ENCODE measurements at places on chromosomes 1 and 21.

- no peak for DNase-seq
Observed at GRCh38 chr1:232504651-232505050, 125.3 kb downstream of the SIPA1L2 start.

DNA sequence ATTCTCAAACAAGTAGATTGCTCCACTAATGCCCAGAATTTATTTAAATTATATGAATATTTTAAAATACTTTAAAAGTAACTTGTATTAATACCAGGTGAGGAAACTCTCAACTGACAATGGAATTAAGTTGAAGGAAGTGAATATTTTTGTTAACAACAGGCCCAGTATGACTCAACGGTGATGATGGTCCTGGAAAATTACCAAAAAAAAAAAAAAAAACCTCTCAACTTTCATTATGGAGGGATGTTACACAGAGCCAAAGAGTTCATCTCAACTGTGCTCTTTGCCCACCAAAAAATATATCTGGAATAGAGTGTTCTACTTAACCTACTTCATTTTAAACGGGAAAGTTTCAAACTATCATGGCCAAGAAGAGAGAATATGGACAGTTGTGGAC, 28.3 kb downstream of the CFH start:
- DNase-seq, result no peak

DNA sequence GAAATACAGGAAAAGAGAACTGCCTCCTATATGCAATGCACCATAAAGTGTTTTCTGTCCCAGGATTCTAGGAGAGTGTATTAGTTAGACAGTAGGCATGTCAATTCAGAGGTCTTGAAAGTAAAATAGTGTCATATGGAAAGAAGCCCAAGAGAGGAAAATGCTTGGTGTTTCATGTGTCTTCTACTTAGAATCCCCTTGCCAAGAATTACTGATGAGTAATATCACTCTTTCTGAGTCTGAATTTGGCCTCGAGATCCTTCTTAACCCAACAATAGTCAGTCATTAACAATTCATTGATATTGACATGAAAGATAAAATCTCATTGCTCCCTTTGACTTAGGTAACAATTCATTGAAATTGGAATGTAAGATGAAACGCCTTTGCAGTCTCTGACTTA, 972.2 kb downstream of the TTLL7 start:
- no peak for DNase-seq

DNA sequence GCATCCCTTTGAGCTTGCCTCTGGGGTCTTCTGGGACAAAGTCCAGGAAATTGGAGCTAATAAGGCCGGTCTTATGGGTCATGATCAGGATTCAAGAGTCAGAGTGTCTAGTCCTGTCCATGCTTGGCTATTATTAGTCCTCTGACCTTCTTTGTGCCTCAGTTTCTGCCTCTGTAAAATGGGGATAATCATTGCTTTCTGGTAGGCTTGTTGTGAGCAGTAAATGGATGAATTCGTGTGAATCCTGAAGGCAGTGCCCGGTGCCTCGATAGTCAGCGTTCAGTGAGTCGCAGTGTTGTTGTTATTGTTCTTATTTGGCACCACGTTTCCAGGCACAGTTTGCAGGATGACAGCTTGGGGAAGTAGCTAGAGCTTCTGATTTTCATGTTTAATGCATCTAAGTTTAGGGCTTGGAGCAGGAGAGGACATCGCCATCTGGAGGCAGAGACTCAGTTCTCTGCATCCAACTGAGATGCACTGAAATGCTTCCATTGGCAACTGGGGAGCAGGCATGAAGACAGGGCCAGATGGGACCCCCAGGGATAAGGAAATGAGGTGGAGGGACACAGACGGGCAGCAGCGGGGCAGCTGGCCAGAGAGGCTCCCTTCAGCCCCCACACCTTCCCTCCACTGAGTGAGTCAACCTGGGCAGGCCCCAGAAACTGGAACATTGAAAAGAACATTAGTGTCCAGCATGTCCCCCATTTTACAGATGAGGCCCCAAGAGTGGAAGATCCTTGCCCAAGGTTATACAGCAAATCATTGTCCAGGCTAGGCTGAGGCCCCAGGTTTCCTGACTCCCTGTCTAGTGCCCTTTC, 160.3 kb downstream of the PTPRU start:
- no peak for DNase-seq

- DNase-seq, result no peak
Observed at GRCh38 chr1:82706741-82707140, 906.0 kb downstream of the ADGRL2 start.

GRCh38 chr21:35738347-35738961, 321.9 kb downstream of the SETD4 start:
- DNase-seq, result peak; percentile 93

DNA sequence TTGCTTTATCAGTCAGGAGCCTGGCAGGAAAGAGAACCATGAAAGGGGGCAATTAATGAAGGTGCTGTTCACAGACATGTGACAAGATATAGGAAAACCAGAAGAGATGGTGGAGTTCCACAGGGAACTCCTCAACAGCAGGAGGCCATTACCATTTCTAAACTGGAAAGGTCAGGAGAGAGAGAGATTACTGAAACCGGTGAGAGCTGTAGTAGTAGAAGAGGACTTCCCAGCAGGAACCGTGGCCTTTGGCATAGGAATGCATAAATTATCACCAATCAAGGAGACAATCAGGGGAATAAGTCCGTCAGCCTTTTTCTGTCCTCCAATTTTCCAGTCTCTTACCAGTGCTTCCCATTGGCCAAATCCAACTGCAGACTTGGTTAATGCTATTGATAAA, 23.0 kb upstream of the ABCD3 start:
- DNase-seq, result no peak

DNA sequence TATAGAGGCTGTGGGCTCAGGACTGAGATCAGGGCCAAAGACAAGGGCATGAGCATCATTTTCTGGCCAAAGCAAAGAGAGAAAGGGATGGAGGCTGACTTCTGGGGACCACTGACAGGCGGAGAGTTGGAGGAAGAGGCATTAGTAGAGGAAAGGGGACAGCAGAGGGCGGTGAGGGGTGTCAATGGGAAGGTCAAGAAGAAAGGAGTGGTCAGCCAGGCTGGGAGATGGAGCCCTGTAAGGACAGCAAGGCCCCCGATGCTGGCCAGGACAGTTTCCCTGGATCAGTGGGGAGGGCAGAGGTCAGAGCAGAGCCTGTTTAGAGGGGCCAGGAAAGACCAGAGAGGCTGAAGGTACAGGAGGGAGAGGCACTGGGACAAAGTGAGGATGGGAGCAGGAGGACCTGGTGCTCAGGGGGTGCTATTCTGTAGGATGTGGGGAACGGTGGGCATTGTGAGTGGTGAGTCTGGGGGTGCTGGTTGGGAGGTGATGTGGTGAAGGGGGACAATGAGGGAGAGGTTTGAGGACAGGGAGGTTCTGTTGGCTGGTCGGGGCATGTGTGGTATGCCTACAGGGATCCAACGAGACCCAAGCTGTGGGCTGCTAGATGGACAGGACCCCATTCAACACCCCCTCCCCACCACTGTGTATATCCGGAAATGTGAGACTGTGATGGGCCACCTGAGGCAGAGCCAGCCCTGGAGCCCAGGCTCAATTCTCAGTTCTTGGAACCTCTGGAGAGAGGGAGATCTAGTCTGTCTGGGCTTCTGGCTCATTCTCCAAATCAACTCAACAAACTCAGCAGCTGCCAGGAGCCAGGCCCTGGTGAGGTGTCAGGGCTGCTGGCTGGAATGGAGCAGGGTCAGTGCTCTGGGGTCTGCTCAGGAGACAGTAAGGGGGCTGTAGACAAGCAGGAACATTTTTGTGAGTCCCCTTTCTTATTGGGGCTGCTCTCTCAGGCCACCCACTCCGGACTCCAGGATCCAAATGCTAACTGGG, 1.4 kb upstream of the FAM151A start:
- no peak for DNase-seq

- DNase-seq, result no peak
Observed at GRCh38 chr1:40592107-40592803, 60.8 kb downstream of the ZNF684 start.

DNA sequence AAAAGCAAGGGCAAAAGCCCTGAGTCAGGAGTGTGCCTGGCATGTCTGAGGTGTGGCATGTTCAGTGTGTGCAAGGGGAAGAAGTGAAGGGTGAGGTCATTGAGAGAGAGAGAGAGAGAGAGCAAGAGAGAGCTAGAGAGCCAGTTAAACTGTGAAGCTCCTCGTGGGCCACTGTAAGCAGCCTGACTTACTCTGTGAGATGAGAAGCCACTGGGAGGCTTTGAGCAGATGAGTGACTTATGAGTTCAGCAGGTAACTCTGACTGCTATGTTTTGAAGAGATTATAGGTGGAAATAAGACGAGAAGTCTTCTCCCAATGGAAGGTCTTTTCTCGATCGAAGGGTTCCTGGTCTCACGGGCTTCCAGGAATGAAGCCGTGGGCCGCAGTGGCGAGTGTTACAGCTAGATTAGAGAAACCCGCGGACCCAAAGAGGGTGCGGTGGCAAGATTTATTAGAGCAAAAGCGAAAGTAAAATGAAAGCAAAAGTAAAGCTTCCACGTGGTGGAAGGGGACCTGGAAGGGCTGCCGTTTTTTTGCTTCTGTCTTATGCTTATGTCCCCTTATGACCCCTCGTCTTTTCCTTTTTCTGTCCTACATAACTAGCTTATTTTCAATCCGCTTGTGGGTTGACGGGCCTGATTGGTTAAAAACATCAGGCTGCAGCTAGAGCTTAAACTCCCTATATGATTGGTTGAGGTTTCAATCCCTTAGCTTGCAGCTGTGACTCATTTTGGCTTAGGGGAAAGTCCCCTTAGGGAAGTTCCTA, 323.1 kb upstream of the FAM78B start:
- no peak for DNase-seq

DNA sequence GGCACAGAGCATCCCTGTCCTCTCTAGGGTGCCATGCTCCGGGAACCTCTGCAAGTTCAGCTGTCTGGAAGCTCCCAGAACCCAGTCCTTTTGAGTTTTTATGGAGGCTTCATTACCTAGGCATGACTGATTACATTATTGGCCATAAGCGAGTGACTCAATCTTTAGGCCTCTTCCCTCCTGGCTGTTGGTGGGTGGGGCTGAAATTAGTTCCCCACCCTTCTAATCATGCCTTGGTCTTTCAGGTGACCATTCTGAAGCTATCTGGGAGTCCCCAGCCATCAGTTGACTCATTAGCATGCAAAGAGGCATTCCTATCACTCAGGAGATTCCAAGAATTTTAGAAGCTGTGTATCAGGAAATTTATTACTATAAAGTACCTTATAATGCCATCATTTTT, 46.6 kb downstream of the WLS start:
- no peak for DNase-seq

- DNase-seq, result no peak
Observed at GRCh38 chr1:21704145-21704544, 35.0 kb upstream of the RAP1GAP start.

GRCh38 chr1:149888247-149888998, 10.9 kb upstream of the BOLA1 start:
- DNase-seq, result peak; percentile 88

DNA sequence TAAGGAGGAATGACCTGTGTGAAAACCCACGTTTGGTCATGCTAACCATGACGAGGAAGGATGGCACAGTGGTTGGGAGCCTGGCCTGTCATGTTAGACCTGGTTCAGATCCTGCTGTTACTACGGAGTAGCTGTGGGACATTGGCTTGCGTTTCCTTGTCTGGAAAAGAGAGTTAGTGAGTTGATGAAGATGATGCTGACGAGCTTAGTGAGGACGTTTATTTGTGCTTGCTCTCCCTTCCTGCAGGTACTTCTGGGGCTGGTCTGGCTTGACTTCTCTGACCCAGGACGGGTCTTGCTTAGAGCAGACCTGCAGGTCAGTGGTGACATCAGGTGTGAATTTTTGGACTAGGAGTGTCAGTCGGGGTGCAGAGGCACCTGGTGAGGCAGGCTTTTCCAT, 14.7 kb downstream of the GALNT2 start:
- no peak for DNase-seq

GRCh38 chr1:162660574-162660973, 28.3 kb downstream of the DDR2 start:
- no peak for DNase-seq

GRCh38 chr1:175195281-175195680, 2.7 kb upstream of the KIAA0040 start:
- no peak for DNase-seq

DNA sequence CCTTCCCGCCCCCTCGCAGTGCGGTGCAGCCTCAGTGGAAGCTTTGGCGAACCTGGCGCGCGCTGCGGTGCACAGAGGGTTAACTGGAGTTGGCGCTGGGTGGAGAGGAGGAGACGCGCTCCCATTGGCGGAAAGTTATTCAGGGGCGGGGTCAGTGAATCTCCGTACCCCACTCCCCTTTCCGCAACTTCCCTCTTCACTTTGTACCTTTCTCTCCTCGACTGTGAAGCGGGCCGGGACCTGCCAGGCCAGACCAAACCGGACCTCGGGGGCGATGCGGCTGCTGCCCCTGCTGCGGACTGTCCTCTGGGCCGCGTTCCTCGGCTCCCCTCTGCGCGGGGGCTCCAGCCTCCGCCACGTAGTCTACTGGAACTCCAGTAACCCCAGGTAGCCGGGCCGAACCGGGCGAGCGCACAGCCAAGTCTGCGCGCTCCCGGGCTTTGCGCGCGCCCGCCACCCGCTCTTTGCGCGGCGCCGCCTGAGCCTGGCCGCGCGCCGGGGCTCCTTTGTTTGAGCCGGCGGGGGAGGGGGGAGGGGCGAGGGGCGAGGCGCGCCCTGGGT, at the start of gene EFNA4:
Gene EFNA4, plus strand, starts transcription at position 191 of the 561 bp plus-strand sequence. Its CDS starts 84 bp downstream, at position 275.
- DNase-seq, result no peak

- DNase-seq, result no peak
Observed at GRCh38 chr1:222911866-222912265, 97.0 kb downstream of the DISP1 start.

DNA sequence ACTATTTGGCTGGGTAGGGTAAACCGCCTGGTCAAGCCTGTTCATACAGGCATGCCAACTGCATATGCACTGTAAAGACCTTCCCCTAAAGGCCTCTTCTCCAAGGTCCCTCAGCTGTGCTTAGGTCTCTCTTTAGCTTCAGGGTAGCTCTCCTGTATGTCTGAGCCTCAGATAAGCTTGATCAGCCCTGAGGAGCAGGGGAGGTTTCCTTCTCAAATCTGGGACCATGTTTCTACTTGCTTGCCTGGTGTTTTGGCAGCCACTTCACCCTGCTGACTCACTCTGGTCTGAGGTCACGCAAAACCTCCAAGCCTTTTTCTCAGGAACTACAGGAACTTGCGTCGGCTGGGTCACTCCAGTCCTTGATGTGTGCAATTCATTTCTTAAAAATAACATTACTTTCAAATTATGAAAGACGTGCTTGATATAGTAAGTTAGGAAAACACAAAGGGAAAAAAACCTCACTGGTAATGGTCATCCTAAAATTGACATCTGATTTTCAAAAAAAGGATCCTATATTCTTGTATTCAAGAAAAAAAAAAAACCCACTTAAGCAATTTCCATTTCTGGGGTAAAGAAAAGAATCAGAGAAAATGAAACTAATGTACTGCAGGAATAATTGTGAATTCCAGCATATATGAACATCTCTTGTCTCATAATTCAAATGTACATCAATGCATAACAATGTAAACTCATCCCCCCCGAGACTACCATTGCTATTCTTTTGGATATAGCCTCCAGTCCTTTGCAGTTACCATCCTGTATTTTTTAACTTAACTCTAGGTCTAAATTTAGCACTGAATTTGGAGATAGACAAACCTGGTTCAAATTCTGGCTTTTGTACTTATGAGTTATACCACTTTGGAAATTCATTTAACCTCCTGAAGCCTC, 24.8 kb upstream of the RNF19B start:
- no peak for DNase-seq
